ENCODE measurements at places on chromosomes 6 and 20.

DNA sequence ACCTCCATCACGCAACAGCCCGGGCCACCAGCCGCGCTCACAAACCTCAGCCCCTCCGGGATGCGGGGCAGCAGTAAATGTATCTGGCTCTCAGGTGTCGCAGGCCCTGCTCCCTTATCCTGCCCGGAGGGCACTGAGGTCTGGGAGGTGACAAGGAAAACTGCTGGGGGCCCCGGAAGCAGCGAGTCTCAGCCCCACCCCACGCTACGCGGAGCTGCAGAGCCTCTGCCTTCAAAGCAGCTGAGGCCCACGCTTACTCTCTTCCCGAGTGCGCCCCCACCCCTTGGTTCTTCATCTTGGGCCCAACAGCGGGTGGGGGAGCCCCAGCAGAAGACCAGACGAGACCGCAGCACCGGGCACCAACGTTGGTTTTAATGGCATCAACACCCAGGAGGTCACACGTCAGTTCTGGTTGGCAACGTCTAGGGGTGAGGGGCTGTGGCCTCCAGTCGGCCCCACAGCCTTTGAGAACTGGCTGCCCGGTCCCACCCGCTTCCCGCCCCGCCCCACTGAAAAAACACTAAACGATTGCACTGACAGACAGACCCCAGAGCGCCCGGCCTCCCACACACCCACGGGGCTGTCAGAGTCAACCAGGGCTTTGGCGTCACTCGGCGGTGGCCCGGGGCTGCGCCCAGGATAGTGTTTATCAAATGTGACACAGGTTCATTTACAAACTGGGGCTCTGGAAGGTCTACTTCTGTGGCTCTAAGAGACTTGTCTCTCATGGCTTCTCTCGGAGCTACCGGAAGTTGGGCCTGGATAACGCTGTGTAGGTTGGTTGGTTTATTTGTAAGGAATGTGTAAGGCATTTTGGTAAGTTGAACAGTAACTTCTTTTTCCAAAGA, 43.7 kb downstream of the DSTN start:
- no peak for DNase-seq

GRCh38 chr20:50379049-50379990, 130.9 kb upstream of the PTPN1 start:
- no peak for DNase-seq

DNA sequence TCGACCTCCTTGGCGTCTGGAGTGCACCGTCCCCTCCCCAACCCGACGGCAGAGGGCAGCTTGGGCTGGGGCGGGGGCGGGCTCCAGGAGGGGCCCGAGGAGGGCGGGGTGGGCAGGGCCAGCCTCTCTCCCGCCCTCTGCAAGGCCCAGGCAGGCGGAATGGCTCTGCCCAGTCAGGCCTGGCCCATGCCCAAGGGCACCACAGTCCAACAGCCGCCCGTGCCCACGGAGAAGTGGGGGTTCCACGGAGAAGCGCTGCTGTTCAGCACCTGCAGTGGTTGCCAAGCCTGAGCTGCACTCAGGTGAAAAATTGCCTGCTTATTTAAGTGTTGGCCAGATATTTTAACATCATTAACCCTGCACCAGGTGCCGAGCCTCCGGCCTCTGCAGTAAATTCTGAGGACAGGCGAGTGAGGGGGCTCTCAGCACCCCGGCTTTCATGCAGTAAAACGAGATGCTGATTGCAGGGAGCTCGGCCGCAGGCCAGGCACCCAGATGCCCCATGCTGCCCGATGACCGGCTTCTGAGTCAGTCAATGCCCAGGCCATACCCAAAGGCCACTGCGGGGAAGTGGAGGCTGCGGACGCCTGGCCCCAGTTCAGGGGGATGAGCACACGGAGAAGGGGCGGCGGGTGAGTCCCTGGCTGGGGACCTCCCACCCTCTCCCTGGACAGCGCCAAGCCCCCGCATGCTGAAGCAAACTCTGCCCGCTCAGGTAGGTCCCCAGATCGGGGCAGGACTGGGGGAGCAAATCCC, at the start of gene SRMS:
Gene SRMS, minus strand, starts transcription at position 25 of the 756 bp plus-strand sequence. CDS start 286 bp downstream, outside the sequence.
- no peak for DNase-seq

GRCh38 chr20:19482726-19483125, 270.3 kb downstream of the SLC24A3 start:
- DNase-seq = no peak

- no peak for DNase-seq
Measured at GRCh38 chr20:25676164-25676809, 20.4 kb downstream of the ZNF337 start.

- no peak for DNase-seq
Measured at GRCh38 chr20:8094415-8094818, 37.6 kb upstream of the PLCB1 start.

Data from activated T-cell treated with anti-CD3 and anti-CD28 coated beads for 48 hours (primary cell).